ENCODE measurements at places on chromosomes 1 and 21.

DNA sequence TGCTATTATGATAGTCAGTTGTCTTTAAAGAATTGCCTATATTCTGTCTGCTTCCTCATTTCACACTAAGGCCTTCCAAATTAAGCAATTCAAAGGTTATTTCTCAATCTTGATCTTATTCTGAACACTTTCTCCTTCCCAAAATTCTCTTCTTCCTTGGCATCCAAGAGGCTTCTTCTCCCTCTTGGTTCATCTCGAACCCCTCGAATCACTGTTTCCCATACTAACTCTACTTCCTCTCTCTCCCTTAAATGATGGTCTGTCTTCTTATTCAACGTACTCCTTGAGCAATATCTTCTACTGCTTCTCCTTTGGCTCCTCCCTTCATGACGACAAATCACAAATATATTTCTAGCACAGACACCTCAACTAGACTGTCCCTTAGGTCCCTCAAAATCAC is 4.5 kb downstream of the COPA start:
- DNase-seq: no peak

DNA sequence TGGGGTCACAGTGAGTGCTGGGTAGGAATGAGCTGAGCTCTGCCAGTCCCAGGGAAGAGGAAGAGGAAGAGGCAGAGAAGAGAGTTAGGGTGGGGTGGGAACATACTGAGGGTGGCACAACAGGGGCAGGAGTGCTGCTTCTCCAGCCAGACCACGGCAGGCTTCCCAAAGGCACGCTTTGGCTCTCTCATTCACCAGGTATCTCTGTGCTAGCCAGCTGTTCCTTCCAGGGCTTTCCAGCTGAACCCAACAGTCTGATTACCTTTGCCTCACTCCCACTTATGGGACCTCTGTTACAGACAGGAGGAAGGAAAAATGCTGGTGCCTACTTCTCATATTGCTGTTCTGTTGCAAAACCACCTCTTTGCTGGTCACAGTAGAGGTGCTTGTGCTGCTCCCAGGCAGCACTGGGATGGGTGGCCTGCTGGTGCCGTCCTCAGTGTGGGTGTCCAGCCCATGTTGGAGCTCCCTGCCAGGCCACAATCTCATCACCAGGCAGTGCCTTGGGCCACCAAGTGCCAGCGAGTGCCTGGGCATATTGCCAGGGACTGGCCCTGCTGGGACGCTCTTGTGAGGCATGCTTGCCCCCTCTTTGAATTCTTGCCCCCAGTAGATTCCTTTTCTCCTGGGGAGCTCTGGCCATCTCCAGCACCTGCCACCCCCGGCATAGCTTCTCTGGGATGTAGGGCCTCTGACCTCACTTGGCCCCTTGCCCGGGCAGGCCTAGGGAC is 2.1 kb downstream of the ADORA1 start:
- DNase-seq: no peak

DNA sequence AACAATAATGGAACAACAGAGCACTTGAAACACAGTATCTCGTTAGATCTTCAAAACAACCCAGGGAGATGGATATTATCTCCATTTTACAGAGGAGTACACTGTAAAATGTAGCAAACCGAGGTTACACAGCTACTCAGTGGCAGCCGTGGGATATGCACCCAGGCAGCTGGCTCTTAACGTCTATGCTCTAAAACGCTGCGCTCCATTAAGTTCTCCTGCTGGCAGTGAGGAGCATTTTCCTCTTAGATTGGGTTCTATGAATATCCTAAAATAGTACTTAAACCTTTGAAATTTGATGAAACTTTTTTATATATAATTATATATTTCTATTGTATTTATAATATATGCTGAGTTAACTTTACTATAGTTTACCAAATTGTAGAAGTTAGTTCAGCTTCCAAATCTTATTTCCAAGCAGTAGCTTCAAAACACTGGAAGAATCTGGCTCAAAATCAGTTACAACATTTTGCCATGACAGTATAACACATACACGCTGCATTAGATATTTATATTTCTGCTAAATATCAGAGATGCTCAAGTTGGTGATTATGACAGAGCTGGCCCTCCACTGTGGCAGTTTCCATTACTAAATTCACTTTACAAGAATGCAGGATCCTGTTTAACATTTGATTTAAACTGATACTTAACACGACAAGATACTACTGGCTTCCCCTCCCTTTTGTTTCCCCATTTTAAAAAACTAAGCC is 49.5 kb downstream of the TGFBR3 start:
- DNase-seq: no peak

- DNase-seq: no peak
Observed at GRCh38 chr1:165353731-165354671, 2.5 kb downstream of the LMX1A start.

DNA sequence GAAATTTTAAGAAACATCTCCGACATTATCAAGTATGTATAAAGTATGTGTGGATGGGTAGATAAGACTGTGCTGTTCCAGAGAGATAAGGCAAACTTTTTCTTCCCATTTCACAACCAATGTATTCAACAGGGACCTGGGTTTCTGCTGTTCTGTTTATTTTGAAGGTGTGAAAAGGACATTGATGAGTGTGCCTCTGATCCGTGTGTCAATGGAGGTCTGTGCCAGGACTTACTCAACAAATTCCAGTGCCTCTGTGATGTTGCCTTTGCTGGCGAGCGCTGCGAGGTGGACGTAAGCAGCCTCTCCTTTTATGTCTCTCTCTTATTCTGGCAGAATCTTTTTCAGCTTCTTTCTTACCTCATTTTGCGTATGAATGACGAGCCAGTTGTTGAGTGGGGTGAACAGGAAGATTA is 174.0 kb downstream of the CRB1 start:
- no peak for DNase-seq

DNA sequence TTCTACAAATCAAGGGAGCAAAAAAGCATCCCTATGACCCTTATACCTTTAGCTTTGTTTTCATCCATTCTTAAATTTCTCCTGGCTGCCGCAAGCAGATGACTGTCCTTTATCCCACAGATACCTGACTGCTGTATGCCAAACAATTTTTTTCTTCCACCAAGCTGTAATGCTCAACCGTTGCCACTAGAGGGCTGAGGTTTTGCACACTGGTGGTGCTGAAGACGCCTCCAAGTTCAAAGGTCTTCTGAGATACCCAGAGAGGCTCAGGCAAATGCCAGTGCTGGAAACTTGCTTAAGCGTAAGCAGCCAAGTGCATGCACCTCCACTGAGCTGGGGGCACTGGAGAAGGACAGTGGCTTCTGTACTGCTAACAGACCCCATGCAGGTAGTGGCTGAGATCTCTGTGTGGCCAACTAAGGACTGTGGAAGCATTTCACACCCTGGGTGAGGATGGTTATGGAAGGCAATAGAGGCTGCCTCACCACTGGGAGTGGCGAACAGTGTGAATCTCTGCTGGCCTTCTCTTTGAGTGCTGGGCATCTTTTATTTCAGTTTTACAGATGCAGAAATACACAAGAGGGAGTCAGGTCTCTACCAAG is 28.5 kb downstream of the CNIH3 start:
- peak; percentile 11 for DNase-seq

- no peak for DNase-seq
Observed at GRCh38 chr1:66416295-66416694, 117.7 kb upstream of the SGIP1 start.

GRCh38 chr1:199733125-199733524 is 294.4 kb upstream of the NR5A2 start:
- DNase-seq: no peak

- DNase-seq: no peak
Observed at GRCh38 chr1:206005234-206005633, 2.0 kb upstream of the RAB7B start.

DNA sequence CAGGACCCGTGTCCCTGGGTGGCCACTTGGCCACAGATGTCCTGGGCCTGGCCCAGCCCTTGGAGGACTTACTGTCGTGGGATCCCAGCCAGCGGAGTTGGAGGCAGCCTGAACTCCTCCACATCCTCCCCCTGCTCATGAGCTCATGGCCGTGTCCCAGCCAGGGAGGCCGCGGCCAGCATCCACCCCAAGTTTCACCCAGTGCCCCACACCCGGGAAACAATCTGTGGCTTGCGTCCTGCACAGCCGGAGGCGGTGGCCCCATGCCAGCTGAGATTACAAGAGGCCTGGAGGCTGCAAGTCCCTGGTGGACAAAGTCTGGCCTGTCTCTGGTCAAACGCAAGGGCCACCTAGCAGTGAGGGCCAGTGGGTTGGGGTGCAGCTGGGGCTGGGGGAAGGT is 27.5 kb upstream of the TMEM52 start:
- DNase-seq: no peak

GRCh38 chr1:103497404-103497803 is 28.1 kb upstream of the RNPC3 start:
- DNase-seq: no peak

DNA sequence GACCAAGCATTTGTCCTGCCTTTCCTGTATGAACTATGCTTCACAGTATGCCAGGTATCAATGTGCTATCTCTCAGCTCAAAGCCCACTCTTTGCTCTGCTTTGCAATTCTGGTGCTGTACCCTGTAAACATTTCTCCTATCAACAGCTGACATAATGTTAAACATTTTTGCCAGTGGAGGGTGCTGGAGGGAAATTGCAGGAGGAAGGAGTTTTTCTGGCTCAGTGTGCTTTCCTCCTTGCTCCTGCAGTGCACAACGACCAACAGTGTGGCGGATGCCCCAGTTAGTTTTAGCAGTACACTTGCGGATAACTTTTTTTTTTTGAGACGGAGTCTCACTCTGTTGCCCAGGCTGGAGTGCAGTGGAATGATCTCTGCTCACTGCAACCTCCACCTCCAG is 67.1 kb upstream of the PTGFRN start:
- DNase-seq: no peak

- DNase-seq: no peak
Observed at GRCh38 chr1:222420633-222421032, 127.3 kb downstream of the HHIPL2 start.

DNA sequence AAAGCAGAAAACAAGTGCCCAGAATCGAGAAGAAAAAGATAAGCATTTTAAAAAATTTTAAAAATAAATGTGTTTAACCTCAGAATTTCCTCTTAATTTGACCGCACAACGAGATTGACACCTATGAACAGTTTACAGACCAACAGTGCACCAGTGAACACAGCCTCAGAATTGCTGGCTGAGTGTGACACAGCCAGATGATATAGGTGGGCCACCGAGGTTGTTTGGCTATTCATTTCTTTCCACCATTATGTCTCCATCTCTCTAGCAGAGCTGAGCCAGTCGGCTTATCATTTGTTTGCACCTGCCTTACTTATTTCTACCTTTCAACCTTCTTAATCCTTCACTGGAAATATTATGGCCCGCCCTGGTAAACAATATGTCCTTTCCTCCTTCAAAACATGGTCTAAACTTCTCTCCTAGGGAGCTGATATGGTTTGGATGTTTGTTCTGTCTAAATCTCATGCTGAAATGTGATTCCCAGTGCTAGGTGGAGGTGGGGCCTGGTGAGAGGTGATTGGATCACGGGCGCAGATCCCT is 86.1 kb downstream of the DUSP10 start:
- DNase-seq: no peak

DNA sequence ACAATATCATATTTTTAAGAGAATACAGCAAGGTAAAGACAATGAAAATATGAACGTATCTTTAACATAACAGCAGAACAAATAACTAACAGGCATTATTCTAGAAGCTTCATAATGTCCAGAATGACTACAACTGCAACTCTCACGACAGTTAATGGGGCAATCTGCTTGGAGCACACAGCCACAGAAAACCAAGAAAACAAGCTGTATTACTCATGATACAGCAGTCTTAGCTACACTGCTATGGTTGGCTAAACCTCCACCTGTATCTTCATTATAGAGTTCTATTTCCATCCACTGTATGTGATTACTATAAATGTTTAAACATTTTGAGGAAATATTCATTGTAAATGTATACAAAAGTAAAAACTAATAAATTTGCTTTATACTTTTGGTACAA is 139.9 kb downstream of the DPYD start:
- DNase-seq: no peak

GRCh38 chr1:169858467-169858866 is 35.2 kb downstream of the SCYL3 start:
- no peak for DNase-seq

DNA sequence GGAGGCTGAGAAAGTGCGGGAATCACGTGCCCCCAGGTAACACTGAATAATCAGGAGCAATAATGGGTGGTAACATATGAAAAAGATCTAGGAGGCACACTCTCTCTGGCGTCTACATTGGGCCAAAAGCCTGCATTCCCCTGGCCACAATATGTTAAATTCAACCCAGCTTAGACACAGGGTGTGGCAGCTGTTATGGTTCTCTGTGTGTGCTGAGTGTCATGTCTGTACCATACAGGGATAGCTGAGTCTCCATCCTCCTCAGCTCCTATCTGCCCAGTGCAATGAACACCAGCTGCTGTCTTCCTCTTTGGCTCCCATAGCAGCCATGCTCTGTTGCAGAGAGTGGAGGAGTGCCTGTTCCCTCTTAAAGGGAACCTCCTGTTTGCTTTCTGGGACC is 14.3 kb downstream of the S100A11 start:
- no peak for DNase-seq

- no peak for DNase-seq
Observed at GRCh38 chr1:111221633-111222291, 5.8 kb upstream of the CHI3L2 start.

GRCh38 chr1:229238674-229239415 is 32.1 kb upstream of the RAB4A start:
- DNase-seq: no peak

DNA sequence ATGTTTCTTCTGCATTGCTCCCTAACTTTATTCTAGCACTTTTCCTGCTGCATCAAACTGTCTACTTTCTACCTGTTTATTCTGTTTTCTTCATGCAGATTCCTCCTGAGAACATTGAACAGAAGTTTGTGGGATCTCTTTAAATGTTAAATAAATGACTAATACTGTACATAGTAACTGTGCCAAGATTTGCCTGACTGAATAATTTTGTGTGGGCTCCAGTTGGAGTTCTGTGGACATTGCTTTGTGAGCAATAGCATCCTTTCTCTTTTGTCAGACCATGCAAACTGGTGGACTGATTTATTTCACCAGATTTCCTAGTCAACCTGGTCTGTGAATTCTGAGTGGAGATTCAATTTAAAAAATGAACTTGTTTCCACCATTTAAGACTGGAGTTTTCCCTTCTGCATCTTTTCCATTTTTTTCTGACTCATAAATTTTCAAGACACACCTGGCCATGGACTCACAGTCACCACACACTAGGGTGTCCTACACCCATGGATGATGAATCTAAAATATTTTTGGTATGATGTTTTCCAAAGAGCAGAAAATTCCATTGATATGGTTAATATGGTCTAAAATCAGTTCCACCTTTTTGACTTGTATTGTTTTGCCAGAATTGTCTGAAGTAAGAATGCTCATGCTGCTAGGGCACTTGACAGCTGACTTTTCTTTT is 140.7 kb upstream of the SPAG17 start:
- DNase-seq: no peak

DNA sequence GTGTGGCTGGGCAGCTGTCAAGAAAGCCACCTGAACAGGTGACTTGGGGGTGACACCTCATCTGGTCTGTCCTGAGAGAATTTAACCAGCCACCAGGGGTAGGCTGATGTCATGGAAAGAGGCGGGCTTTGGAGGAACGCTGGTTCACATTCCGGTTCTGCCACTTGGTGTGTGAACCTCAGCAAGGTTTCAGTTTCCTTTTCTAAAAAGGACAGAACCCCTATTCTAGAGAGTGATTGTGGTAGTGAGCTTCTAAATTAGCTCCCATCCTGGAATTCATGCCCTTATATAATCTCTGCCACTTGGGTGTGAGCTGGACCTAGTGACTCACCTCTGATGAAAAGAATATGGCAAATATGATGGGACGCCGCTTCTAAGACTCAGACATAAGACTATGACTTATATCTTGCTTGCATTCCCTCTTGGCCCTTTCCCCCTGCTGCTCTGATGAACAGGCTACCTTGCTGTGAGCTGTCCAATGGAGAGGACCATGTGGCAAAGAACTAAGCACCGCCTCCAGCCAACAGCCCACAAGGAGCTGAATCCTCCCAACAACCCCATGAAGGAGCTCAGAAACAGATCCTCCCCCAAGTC is 332.1 kb downstream of the RRAGC start:
- DNase-seq: no peak
